ENCODE measurements at places on chromosomes 7 and 10. TPM values are rescaled to one million over a fixed set of nuclear protein-coding genes. Genes with fewer than 3 reads are reported as not detected.

Gene TMEM213
- not detected for total RNA-seq

Gene COL17A1
- total RNA-seq = not detected

Gene PNLIPRP3
- not detected for total RNA-seq

Gene EPDR1
- 0.52 TPM for total RNA-seq

GRCh38 chr7:50793120-50793946 is 10.6 kb upstream of the GRB10 start:
- DNase-seq = peak; percentile 49
- no peak overlapping the region for H3K27ac ChIP-seq
- peaks cover 51% of the 10 kb centered on the region for H3K27me3 ChIP-seq
- no peaks in the 10 kb centered on the region for H3K36me3 ChIP-seq
- peaks cover 4% of the 10 kb centered on the region for H3K4me1 ChIP-seq

DNA sequence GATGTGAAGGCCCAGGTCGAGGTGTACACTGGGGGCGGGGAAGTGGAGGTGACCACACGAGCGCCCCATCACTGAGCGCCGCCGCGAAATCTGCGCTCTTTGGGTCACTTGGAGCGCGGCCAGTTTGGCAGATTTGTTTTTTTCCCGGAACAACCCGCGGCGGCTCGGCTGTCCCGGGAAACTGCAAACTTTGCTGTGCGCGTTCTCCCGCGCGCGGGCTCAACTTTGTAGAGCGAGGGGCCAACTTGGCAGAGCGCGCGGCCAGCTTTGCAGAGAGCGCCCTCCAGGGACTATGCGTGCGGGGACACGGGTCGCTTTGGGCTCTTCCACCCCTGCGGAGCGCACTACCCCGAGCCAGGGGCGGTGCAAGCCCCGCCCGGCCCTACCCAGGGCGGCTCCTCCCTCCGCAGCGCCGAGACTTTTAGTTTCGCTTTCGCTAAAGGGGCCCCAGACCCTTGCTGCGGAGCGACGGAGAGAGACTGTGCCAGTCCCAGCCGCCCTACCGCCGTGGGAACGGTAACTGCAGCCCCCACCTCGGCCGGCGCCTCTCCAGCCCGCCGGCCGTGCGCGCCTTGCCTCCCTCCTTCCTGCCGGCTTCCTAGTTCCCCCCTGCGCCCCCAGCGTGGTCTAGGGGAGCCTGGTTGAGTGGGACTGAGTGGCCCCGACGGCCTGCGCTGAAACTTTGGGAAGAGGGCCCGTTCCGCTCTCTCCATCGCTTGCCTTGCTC is at the start of gene CASP7:
CASP7 (plus strand) TSS at position 450 of the 727 bp plus-strand sequence. CDS start 17,582 bp downstream, outside the sequence.
- peak within 1 kb of the TSS; percentile 92 for H3K4me3 ChIP-seq
- peaks cover 36% of the 10 kb centered on the region for H3K4me1 ChIP-seq
- DNase-seq = peak; percentile 92
- peak within 1 kb of the TSS; percentile 92 for H3K27ac ChIP-seq

- no peak overlapping the region for H3K4me3 ChIP-seq
- DNase-seq = no peak
- no peaks in the 10 kb centered on the region for H3K36me3 ChIP-seq
- H3K4me1 ChIP-seq = no peaks in the 10 kb centered on the region
- H3K27ac ChIP-seq = no peak overlapping the region
Observed at GRCh38 chr10:116477986-116478664, 50.5 kb downstream of the PNLIPRP3 start.

- no peaks in the 10 kb centered on the region for H3K36me3 ChIP-seq
- H3K27ac ChIP-seq = no peak overlapping the region
- no peak for DNase-seq
- H3K4me3 ChIP-seq = peak overlapping the region; percentile 81
- H3K27me3 ChIP-seq = peaks cover 8% of the 10 kb centered on the region
Observed at GRCh38 chr10:31604096-31604495, 285.1 kb downstream of the ZEB1 start.

DNA sequence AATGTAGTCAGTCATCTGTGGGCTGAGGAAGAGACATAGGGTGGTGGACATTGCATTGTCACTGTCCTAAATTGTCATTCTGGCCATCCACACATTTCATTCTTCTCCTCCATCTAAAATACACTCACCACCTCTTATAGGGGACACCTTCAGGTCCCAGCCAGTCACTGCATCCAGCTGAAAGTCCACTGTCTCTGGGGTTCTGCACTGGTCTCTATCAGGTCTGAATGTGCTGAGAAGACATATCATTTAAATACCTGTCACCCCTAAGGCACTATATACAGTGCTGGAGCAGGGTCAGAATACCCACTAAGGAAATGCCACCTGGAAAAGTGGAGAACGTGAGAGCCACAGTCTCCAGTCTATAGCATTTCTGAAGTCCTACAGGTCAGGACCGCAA is 29.6 kb downstream of the SH2D4B start:
- no peaks in the 10 kb centered on the region for H3K4me1 ChIP-seq
- no peaks in the 10 kb centered on the region for H3K36me3 ChIP-seq
- no peak overlapping the region for H3K4me3 ChIP-seq
- peak; percentile 17 for DNase-seq
- peaks cover 16% of the 10 kb centered on the region for H3K27me3 ChIP-seq

DNA sequence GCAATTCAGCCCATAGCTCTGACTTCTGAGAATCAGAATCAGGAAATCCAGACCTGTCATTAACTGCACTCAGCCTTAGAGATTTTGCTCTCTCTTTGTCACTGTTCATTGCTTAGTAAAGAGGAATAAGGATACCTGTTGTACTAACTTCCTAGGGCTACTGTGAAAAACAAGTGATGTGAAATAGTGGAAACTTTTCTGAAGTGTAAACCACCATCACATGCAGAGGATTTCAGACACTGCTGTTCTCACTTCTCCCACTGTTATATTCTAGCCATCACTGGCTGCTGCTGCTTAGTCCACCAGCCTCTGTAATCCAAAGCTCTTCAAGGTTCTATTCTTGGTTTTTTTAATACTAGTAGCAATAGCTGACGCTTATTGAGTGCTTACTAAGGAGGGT is 129.6 kb upstream of the CCDC6 start:
- H3K36me3 ChIP-seq = no peaks in the 10 kb centered on the region
- H3K27me3 ChIP-seq = peaks cover 2% of the 10 kb centered on the region
- DNase-seq = no peak
- H3K4me1 ChIP-seq = no peaks in the 10 kb centered on the region
- H3K27ac ChIP-seq = no peak overlapping the region

DNA sequence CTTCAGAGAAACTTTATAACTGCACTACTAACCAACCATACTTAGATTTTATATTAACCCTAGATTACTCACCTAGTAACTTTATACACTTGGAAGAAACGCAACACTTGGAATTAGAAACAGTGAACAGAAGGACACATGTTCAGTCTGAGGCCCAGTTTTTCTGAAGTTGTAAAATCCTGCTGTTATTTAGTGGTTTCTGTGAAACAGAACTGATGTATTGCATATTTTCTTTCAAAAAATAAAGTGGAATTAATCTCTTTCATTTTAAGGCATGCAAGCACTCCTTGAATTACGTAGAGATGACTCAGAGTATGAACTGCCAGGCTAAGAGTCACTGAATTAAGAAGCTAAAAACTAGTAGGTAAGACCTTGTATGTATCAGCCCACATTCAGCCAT is 215.8 kb downstream of the SKAP2 start:
- peaks cover 20% of the 10 kb centered on the region for H3K27me3 ChIP-seq
- no peaks in the 10 kb centered on the region for H3K4me1 ChIP-seq
- no peak for DNase-seq
- H3K4me3 ChIP-seq = no peak overlapping the region
- no peaks in the 10 kb centered on the region for H3K36me3 ChIP-seq

- peaks cover 18% of the 10 kb centered on the region for H3K4me1 ChIP-seq
- H3K27ac ChIP-seq = peak overlapping the region; percentile 96
- DNase-seq = peak; percentile 31
- no peaks in the 10 kb centered on the region for H3K27me3 ChIP-seq
- peaks cover 1% of the 10 kb centered on the region for H3K36me3 ChIP-seq
- H3K4me3 ChIP-seq = peak overlapping the region; percentile 87
Observed at GRCh38 chr10:28177944-28178637, 124.8 kb downstream of the MPP7 start.

GRCh38 chr10:73590881-73591799 is at the start of gene USP54:
Gene USP54, minus strand, starts transcription at chr10:73591342. Its CDS starts 15,684 bp downstream, at chr10:73575658.
- H3K4me1 ChIP-seq = peaks cover 18% of the 10 kb centered on the region
- peak; percentile 30 for DNase-seq
- peak within 1 kb of the TSS; percentile 58 for H3K27ac ChIP-seq
- peaks cover under 1% of the 10 kb centered on the region for H3K36me3 ChIP-seq
- H3K27me3 ChIP-seq = no peaks in the 10 kb centered on the region

GRCh38 chr7:151796871-151797537 is 79.9 kb downstream of the PRKAG2 start:
- H3K27me3 ChIP-seq = no peaks in the 10 kb centered on the region
- no peak for DNase-seq
- peaks cover 2% of the 10 kb centered on the region for H3K4me1 ChIP-seq
- H3K27ac ChIP-seq = no peak overlapping the region
- no peaks in the 10 kb centered on the region for H3K36me3 ChIP-seq

- peak; percentile 65 for DNase-seq
- peak overlapping the region; percentile 98 for H3K27ac ChIP-seq
- H3K27me3 ChIP-seq = no peaks in the 10 kb centered on the region
- H3K4me3 ChIP-seq = peak overlapping the region; percentile 85
- peaks cover 56% of the 10 kb centered on the region for H3K36me3 ChIP-seq
Observed at GRCh38 chr10:43407148-43407575, 1.8 kb downstream of the HNRNPF start.

DNA sequence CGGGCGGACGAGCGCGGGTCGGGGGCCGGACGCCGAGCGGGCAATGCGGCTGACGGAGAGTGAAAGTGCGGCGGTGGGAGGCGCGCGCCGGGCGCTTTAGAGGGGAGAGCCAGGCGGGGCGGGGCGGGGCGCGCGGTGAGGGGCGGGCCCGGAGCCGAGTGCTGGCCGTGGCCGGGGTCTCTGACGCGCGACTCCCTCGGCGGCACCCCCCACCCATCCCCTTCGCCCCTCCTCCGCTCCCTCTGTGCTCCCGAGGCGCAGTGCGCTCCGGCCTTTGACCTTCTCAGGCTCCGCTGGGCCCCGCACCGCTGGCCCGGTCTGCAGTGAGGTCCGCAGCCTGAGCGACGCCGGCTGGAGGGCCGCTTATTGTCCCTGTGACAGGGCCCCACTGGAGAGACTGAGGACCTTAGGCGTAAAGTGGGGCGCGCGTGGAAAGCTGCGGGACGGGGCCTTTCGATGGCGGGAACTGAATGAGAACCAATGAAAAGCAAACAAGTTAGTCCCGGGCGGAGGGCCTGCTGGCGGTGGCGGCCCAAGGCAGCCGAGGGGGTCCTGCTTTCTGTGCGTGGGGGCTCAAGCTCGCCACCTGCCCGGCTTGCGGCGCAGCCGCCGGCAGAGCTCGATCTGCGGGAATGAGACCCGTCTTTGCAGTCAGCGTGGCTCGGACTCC is at the start of gene CXCL12:
CXCL12 (minus strand) TSS at position 72 of the 670 bp plus-strand sequence. CDS start 92 bp downstream, outside the sequence.
- H3K4me1 ChIP-seq = peaks cover 7% of the 10 kb centered on the region
- H3K4me3 ChIP-seq = peak within 1 kb of the TSS; percentile 28
- peaks cover 28% of the 10 kb centered on the region for H3K27me3 ChIP-seq
- no peaks in the 10 kb centered on the region for H3K36me3 ChIP-seq
- no peak within 1 kb of the TSS for H3K27ac ChIP-seq
- DNase-seq = no peak

GRCh38 chr7:158705234-158705850 is 738 bp upstream of the NCAPG2 start:
- H3K27me3 ChIP-seq = no peaks in the 10 kb centered on the region
- H3K36me3 ChIP-seq = peaks cover 47% of the 10 kb centered on the region
- peak overlapping the region; percentile 94 for H3K27ac ChIP-seq

- peak overlapping the region; percentile 89 for H3K27ac ChIP-seq
- H3K4me3 ChIP-seq = peak overlapping the region; percentile 67
- peaks cover 10% of the 10 kb centered on the region for H3K36me3 ChIP-seq
Observed at GRCh38 chr10:15208221-15208620, 39.7 kb upstream of the NMT2 start.

DNA sequence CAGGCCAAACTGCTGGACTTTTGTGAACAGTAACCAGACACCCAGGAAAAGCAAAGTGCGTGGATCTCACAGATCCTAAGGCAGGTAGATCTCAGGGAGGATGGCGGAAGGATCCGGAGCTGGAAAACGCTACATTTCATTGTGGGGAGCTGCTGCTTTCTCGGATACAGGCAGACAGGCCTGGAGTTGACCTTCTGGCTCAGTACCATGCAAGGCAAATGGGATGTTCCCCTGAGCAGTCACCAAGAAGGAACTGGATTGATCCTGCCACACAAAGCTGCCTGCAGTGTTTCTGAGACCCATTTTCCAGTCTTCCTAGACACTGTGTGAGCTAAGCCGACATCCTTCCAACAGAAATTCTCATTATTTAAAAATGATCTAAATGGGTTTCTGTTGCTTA is 65.5 kb downstream of the ZRANB1 start:
- no peaks in the 10 kb centered on the region for H3K4me1 ChIP-seq
- no peak overlapping the region for H3K27ac ChIP-seq
- H3K4me3 ChIP-seq = no peak overlapping the region

DNA sequence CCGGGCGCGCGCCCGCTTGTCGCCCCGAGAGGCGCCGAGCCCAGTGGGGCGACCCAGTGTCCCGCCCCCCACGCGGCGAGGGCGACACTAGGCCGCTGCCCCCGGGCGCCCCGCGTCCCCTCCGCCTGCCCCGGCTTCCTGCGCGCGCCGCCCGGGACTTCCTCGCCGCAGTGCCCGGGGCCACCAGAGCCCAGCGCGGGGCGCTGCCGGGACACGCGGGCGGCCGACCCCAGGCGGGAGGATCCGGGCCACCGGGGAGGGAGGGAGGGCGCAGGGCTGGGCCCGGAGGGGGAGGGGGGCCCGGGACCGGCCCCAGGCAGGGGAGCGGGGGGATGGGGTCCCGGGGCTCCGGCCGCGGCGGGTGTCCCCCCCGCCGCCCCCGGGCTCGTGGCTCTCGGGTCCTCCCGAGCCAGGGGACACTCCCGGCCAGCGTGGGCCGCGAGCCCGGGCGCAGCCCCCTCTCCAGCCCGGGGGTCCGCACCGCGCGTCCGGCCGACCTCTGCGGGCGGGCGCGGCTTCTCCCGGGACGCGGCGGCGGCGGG is 435 bp upstream of the PWWP2B start:
- H3K36me3 ChIP-seq = peaks cover 3% of the 10 kb centered on the region
- H3K4me3 ChIP-seq = no peak overlapping the region
- peak; percentile 73 for DNase-seq
- no peaks in the 10 kb centered on the region for H3K27me3 ChIP-seq
